ENCODE measurements at places on chromosomes 11 and 22.

DNA sequence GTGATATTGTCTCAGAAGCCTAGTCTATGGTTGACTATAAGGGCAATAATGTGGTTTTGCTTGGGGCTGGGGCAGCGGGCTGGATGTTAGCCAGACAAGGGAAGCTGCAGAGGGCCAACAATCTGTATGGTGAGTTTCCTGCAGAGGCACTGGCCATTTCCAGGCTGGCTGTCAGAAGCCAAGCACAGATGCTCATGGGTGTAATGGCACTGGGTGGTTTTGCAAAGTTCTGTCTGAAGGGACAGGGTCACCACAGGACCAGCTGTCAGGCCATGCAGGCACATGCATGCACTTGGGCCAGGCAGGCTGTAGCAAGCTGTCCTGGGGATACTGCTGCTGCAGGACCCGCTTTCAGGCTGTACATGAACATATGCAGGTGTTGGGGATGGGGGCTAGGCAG, 41.7 kb upstream of the MUC15 start:
- no peak for DNase-seq

- no peak for DNase-seq
These were observed 399.5 kb downstream of the BUD13 start for GRCh38 chr11:116373104-116373944.

- no peak for DNase-seq
These were observed 9.5 kb downstream of the GTPBP1 start for GRCh38 chr22:38715176-38715764.

GRCh38 chr11:134725716-134726639, 313.9 kb upstream of the B3GAT1 start:
- no peak for DNase-seq

- DNase-seq: no peak
These were observed 120.1 kb downstream of the PARVA start for GRCh38 chr11:12497431-12497830.

- DNase-seq: no peak
These were observed 16.3 kb downstream of the EPS8L2 start for GRCh38 chr11:722346-722811.

- DNase-seq: no peak
These were observed 9.3 kb upstream of the ACAT1 start for GRCh38 chr11:108112057-108112456.

- no peak for DNase-seq
These were observed 6.3 kb upstream of the IL2RB start for GRCh38 chr22:37155971-37156370.

GRCh38 chr11:103881584-103881983, 154.9 kb upstream of the DDI1 start:
- no peak for DNase-seq

DNA sequence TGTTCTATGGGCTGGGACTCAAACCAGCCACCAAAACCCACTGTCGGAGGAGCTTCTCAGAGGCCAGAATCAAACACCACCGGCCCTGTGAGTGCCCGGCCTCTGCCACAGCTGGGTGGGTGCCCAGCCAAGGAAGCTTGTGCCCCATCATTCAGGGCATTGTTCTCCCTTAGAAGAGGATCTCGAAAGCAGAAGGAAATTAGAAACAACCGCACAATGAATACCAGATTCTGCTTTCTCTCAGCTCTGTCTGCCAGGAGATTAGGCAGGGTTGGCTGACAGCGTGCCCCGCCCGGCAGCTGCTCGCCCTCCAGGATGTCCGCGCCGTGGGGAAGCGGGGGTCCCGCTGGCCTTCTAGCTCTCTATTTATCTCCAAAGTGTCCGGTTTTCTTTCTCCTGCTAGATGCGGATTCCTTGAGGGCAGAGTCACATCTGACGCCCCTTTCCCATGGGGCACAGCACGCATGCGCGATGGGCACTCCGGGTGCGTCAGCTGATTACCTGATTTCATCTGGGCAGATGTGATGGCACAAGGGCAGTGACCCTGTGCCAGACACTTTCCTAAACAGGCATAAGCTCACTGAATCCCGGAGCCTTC, 25.5 kb downstream of the SCGB1A1 start:
- peak; percentile 41 for DNase-seq

DNA sequence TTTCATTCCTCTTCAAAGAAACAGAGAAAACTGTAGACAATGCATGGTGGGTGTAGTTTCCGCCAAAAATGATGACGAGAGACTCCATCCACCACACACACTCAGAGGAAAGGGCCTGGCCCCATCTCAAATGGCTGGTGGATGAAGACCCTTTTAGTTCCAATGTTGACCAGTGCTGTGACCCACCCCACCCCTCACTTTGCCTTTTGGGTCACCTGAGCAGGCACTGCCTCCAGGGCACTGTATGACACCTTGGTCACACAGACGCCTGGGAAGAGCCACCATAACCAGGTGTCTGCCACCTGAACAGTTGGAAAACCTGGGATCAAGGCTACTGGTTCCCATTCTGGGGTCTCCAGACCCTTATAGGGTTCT, 121.3 kb downstream of the MPPED1 start:
- DNase-seq: no peak

DNA sequence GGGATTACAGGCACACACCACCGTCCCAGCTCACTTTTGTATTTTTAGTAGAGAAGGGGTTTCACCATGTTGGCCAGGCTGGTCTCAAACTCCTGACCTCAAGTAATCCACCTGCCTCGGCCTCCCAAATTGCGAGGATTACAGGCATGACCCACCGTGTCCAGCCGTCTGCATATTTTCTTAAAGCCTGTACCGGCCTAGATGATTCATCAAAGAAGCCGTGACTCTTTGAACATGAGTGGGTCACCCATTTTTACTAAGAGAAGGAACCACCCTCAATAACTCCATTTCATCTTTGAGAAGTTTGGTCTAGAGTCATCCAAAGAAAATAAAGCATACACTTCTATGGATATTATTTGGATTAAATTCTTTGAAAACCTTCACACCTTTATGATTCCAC, 388.3 kb downstream of the NTM start:
- DNase-seq: no peak

DNA sequence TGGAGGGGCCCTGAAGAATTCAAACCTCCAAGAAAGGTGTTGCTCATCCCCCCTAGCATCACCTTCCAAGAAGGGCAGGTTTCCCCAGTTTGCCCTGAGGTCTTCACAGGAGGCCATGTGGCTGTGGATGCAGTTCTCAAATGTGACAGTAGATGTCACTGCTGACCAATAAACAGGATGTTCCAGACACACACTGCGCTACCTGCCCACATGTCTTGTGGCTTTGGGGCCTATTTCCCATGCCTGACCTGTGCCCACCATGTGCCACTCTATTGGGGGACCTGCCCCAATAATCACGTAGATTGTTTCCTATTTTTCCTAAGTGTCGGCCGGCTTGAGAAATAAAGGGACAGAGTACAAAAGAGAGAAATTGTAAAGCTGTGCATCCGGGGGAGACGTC, 4.5 kb downstream of the GSTT2 start:
- peak; percentile 34 for DNase-seq

- no peak for DNase-seq
These were observed at the start of gene BBS1 for GRCh38 chr11:66510271-66510989. Gene BBS1 (plus strand): TSS chr11:66510635. CDS start chr11:66510660, 25 bp downstream.

DNA sequence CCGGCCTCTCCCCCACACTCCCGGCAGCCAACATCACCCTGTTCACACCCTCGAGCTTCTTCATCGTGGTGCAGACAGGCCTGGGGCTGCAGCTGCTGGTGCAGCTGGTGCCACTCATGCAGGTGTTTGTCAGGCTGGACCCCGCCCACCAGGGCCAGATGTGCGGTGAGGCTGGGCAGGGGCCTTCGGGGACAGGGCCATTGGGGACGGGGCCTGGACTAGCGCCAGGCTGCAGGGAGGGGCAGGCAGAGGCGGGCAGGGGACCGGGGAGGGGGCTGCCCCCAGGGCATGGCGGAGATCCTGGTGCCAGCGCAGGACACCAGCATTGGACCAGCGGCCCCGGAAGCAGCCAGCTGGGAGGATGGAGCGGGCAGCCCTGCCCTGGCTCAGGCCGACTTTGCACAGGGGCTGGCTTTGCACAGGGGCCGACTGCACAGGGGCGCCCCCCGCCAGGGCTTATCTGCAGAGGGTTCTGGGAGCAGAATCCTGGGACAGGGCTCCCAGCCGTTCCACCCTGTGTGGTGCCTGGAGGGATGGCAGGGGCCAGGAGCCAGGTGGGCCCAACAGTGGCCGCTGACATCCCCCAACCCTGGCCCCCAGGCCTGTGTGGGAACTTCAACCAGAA, 8.6 kb downstream of the MUC5B start:
- no peak for DNase-seq

DNA sequence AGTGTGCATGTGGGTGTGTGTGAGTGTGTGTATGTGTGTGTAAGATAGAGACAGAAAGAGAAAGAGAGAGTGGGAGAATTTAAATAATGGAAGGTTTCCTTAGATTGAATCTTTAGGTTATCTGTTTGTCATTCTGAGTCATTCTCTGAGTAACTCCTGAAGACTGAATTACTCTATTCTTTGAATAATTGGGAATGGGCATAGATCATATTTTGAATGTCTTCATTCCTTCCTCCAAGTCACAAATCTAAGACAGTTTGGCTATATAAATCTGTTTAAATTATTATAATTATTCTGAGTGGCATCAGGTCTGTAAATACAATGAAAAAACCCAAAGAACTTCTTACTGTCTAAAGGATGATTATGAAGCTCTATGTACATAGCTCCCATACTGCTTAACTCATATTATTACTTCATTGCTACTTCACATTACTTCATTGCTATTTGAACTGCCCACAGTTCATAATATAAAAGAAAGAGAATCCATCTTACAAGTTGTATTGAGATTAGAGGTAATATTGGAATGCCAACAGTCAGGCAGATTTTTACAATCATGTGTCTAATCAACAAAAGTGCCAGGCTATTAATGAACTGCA, 346.6 kb upstream of the CCDC179 start:
- DNase-seq: no peak

- no peak for DNase-seq
These were observed 819 bp upstream of the KCNQ1OT1 start for GRCh38 chr11:2700415-2701211.

- no peak for DNase-seq
These were observed 13.0 kb downstream of the GRAP2 start for GRCh38 chr22:39913886-39914285.

DNA sequence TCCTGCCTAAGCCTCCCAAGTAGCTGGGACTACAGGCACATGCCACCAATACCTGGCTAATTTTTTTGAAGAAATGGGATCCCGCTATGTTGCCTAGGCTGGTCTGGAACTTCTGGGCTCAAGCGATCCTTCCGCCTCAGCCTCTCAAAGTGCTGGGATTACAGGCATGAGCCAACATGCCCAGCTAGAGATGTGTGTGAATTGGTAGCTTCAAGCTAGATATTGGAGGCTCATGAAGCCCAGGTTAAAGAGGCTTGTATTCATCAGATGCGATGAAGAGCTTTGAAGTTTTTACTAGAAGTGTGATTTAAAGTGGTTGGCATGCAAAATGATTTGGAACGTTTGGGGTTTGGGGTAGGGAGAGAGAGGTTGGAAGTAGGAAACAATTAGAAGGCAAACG, 19.6 kb downstream of the NF2 start:
- DNase-seq: no peak

DNA sequence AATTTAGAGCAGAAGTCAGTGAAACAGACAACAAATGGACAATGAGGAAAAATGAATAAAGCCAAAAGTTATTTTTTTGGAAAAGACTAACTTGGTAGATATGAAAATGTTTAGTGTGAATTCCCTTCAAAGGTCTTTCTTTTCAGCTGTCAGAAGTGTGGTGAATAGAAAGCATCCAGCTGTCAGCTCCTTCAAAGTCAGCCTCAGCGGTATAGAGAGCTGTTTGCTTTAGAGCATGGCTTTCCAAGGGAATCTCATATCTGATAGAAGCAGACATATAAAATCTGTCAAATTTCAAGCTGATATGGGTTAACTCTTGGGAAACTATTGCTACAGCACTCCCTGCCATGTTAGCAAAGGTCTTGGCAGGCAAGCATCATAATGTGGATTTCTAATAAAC, 309.3 kb downstream of the CASP12 start:
- DNase-seq: no peak

DNA sequence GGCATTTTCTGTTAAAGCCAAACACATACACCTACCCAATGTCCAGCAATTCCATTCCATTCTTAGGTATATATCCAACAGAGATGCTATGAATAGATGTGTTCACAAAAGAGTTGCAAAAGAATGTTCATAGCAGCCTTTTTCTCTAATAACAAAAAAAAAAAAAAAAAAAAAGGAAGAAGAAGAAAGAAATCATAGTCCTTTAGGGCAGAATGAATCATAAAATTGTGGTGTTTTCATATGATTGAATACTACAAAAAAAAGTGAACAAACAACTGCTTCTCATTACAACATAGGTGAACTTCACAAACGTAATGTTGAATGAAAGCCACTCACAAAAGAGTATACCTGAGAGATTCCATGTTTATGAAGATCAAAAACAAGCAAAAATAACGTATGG, 66.8 kb upstream of the GRK3 start:
- no peak for DNase-seq

DNA sequence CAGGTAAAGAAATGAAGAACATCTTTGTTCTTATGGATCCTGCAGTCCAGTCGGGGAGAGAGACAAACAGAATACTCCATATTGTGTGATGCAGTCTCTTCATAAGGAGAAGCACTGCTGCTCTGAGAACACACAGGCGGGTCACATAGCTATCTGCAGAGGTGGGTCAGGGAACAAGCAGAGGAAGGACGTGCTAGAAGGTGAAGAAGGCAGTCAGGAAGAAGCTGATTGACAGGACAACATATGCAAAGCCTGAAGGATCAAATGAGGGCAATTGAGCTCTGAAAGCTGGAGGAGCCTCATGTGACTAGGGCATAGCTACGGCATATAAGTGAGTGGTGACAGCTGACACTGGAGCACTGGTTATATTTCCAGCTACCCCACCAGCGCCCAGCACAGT, 122.5 kb downstream of the OPCML start:
- no peak for DNase-seq

DNA sequence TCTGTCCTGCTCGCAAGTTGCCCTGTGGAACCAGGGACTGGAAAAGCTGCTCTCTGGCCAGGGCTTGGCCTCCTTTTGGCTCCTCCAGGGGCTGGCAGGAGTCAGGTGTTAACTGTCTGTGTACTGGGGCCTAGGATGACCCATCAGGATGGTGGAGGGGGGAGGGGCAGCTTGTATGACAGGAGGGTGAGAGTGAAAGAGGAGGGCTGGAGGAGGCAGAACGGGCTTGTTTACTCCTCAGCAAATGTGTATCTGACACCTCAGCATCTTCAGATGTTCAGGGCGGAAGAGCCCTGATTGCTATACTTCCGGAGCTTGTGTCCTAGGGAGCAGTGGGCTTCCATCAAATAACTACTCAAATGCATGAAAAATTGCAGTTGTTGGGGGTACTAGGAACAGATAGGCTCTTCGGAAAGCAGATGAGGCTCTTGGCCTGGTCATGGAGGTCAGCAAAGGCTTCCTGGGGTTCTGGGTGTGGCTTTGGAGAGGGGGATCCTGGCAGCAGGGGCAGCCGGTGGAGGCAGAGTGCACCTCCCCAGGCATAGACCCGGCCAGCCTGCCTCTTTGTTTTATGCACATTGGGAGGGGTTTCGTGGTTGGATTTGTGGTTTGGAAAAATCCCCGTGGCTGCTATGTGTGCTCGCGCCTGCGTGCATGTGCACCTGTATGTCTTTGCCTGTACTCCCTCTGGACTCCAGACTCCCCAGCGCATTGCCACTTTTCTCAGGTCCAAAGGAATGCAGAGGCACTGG, 31.2 kb downstream of the CD82 start:
- no peak for DNase-seq
